ENCODE measurements at places on chromosomes 3 and 15. TPM values are rescaled to one million over a fixed set of nuclear protein-coding genes. Genes with fewer than 3 reads are reported as not detected.

Gene INSYN1
- polyA plus RNA-seq = 0.47 TPM

Gene CCDC39
- not detected for polyA plus RNA-seq

- DNase-seq = no peak
Measured at GRCh38 chr3:2635511-2635910, 474.7 kb downstream of the IL5RA start.

DNA sequence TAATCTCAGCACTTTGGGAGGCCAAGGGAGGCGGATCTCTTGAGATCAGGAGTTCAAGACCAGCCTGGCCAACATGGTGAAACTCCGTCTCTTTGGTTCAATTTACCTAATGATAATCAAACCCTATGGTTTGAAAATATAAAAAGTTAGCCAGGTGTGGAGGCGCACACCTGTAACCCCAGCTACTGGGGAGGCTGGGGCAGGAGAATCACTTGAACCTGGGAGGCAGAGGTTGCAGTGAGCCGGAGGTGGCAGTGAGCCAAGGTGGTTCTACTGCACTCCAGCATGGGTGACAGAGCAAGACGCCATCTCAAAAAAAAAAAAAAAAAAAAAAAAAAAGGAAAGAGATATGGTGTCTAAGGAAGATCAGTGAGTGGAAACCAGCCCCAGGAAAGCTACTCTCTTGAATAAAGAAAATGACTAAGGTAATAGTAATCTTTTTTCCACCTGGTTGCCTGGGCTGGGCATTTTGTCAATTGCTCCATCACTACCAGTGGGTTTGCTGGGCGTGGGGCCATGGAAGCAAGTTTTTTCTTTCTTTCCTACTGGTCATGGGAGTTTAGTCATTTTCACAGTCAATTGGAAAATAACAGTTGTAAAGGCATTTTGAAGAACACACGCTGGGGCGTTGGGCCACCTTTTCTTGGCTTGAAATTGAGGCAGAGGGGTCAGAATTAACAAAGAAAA lies 387.6 kb upstream of the RGMA start:
- no peak for DNase-seq

DNA sequence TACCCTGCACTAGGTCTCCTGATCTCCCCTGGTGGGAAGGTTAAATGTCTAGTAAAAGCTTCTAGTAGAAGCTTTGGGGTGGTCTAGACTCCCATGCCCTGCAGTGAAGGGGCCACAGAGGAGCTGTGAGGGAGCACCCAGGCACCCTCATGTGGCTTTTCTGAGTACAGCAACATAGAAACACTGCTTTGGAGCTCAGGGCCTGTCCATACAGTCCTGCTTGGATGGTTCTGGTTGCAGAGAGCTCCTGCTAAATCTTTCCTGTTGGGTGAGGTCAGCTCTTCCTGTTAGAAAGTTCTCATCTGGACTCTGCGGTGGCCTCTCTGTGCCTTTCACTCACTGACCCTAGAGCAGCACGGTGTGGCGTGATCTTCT lies 47.8 kb downstream of the GPD1L start:
- DNase-seq = no peak

GRCh38 chr3:140916603-140917002 lies 25.0 kb upstream of the SLC25A36 start:
- DNase-seq = no peak

- no peak for DNase-seq
Measured at GRCh38 chr3:105767776-105768175, 101.0 kb downstream of the CBLB start.

DNA sequence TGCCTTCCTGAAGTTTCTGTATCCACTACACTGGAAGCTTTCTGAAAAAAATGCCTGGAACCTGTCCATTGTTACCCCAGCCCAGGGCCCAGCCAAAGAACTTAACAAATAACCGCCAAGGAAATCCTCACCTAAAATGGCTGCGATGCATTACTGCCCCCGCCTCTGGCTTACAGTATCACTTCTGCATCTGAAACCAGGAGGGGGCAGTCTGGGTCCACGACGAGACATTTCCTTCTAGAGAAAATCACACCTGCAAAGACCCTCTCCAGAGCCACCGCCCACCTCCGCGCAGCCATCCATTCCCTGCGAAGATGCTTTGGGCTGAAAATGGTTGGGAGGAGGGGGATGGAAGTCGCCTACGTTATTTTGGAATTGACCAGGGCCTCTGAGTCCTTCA lies 22.4 kb upstream of the CELF6 start:
- no peak for DNase-seq

Gene IREB2
- 20.5 TPM for polyA plus RNA-seq

DNA sequence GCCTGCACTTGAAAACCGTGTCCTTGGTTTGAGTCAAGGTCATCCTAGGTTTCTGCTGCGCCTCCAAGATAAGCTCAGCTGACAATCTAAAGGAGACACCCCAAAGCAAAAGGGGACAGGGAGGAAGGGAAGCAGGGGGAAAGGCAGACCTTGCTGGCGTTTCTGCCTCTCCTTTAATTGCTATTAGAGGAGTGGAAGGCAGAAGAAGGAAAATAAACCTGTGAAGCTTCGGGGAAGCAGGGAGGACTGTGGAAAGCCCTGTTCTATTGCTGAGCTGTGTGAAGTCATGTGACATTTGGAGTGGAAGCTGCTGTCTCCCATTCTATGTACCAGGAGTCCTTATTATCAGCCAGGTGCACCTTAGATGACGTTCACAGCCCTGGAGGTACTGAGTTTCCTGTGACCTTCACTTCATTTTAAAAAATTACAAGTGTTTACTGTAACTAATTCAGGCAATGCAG lies 21.5 kb upstream of the CHD2 start:
- no peak for DNase-seq

DNA sequence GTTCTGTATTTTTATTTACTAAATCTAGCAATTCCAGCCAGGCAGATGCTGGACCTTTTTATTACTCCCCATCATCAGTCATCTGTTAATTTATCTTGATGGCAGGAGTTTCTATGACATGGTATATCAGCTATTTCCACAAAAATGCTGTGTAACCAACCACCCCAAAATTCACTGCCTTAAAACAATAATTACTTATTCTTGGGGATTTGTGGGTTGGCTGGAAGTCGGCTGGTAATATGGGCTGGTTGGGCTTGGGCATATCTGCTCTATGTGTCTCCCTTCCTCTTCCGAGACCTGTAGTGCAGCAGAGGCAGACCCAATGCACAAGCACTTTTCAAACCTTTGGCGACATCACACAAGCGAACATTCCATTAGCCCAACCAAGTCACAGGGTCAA lies 92.1 kb upstream of the UBE2E1 start:
- no peak for DNase-seq

DNA sequence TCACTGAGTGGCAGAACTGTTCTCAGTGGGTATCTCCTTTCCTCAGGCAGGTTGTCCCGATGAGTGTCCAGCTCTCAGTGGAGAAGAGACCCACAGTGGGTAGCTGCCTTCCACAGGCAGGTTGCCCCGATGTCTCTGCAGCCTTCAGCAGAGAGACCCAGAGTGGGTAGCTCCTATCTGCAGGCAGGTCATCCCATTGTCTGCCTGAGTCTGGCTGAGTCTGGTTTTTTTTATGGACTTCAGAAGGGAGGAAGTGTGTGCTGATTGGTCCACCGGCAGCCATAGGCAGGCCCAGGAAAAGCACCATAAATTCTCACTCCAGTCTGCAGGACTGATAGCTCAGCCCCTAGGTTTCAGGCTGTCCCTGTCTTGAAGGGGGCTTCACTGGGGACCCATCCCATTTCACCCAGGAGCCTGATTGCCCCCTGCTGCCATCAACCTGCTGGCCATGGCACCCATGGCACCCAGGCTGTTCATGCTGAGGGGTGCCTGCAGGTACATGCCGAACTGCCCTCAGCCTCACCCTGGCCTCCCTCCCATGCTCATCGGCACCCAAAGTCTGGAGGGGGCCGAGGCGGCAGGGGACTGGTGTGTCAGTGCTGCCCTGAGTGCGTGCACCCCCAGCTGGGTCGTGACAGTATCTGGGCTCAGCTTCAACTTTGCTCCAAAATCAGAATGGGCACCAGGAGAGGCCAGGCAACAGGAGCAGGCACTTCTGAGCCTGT lies 3.6 kb upstream of the LIMD1 start:
- DNase-seq = no peak

GRCh38 chr3:11624704-11625375 lies 18.9 kb downstream of the VGLL4 start:
- no peak for DNase-seq

GRCh38 chr3:17394541-17395155 lies 347.8 kb downstream of the TBC1D5 start:
- no peak for DNase-seq

GRCh38 chr15:79373728-79374127 lies 58.4 kb upstream of the MINAR1 start:
- no peak for DNase-seq

Gene SOX14
- polyA plus RNA-seq = not detected

GRCh38 chr3:123961508-123961856 lies 453 bp upstream of the CCDC14 start:
- DNase-seq = no peak

DNA sequence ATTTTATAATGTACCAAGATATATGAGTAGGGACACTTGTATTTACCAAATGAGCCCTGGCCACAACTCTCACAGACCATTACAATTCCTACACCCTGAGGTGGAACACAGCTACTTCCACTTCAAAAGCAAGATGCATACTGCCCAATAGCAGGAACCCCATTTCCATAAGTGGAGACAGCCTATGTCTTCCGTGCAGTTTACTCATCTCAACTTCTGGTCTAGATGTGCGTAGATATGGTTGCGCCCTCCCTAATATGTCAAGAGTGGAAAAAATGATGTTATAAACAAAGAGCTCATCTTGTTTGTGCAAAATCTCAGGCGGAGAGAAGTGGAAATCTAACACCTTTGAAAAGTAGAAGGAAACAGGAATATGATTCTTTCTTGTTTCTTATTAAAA lies 44.6 kb downstream of the RAB27A start:
- DNase-seq = no peak

DNA sequence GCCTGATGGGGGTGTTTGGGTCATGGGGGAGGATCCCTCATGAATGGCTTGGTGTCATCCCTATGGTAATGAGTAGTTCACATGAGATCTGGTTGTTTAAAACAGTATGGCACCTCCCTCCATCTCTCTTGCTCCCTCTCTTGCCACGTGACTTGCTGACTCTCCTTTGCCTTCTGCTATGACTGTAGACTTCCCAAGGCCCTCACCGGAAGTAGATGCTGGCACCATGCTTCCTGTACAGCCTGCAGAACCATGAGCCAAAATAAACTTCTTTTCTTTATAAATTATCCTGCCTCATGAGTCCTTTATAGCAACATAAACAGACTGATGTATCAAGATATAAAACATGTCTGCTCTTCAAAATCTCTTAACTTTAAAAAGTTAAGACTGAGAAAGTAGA lies 96.1 kb downstream of the TFDP2 start:
- no peak for DNase-seq

- no peak for DNase-seq
Measured at GRCh38 chr15:88231909-88232644, 24.5 kb downstream of the NTRK3 start.

Gene MYD88
- polyA plus RNA-seq = 46.2 TPM

All from keratinocyte (primary cell).